ENCODE measurements at places on chromosomes 2 and 18.

GRCh38 chr2:236661061-236661761 is 91.6 kb downstream of the ACKR3 start:
- no peak for DNase-seq

GRCh38 chr2:36432479-36432878 is 76.9 kb downstream of the CRIM1 start:
- DNase-seq: no peak

- DNase-seq: no peak
Observed at GRCh38 chr2:189328848-189329245, 112.4 kb upstream of the WDR75 start.

DNA sequence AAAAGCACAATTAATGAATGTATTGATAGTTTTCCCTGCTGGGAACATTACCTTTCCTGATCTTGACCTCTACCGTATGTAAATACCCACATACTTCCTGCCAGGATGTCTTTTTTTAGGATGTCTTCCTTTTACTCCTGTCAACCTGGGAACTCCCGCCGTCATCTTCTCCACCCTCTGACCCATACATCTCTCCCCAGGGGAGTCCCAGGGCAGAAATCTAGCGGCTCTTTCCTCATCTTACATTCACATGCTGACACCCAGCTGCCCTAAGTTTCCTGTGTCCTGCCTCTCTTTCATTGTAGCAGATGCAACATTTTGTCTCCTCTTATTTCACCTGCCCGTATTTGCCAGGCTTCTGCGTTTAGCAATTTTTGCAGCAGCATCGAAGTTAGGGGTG is 107.8 kb downstream of the CRIM1 start:
- no peak for DNase-seq

- DNase-seq: no peak
Observed at GRCh38 chr2:101983486-101983885, 8.3 kb upstream of the IL1R2 start.

DNA sequence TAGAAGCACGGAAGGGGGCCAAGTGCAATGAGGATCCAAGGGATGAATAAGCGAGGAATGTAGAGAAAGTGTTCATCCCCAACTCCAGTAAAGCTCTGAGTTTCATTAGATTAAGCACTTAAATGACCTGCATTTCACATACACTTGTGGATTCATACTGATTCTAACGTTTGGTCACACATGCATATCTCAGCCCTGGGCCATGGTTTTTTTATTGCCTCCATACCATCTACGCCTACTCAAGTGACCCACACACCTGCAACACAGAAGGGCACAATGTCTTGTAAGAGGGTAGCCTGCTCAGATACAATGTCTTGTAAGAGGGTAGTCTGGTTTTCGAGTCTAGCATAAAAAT is 566 bp upstream of the MRPS5 start:
- no peak for DNase-seq

GRCh38 chr18:33873112-33873511 is 295.1 kb downstream of the ASXL3 start:
- DNase-seq: no peak

DNA sequence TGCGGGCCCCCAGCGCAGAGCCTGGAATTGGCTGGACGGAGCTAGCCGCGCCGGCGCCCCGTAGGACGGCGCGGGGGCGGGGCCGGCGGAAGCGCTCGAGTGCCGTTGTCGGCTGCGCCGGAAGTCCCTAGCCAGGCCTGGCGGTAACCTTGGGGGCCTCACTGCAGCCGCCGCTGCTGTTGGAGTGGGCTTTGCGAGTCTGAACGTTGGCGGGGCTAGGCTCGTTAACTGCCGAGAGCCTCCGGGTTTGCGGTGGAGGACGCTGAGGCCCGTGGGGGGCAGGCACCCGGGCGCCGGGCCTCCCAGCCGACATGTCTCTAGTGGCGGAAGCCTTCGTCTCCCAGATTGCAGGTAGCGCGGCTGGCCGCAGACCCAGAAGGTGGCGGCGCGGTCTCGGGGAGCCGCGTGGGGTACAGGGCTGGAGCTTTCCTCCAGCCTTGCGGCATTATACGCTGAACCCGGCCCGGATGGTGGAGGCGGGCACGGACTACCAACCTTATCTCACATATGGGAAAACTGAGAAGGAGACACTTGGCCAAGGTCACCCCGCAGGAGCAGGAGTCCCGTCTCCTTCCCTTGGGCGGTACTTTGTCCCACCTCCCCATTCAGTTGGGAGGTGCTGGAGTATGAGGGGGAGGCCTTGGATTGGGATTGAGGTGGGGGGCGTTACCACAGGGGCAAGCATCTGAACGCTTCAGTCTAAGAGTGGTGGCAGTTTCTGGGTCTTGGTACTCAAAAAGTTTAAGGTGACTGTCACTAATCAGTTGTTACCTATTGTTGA is at the start of gene MTX2:
Gene MTX2 (plus strand): TSS at position 124 of the 781 bp plus-strand sequence. CDS start 188 bp downstream, at position 312.
- DNase-seq: peak; percentile 69

- no peak for DNase-seq
Observed at GRCh38 chr2:170213651-170214050, 35.7 kb downstream of the MYO3B start.

- no peak for DNase-seq
Observed at GRCh38 chr18:70663141-70663540, 374.3 kb downstream of the SOCS6 start.

DNA sequence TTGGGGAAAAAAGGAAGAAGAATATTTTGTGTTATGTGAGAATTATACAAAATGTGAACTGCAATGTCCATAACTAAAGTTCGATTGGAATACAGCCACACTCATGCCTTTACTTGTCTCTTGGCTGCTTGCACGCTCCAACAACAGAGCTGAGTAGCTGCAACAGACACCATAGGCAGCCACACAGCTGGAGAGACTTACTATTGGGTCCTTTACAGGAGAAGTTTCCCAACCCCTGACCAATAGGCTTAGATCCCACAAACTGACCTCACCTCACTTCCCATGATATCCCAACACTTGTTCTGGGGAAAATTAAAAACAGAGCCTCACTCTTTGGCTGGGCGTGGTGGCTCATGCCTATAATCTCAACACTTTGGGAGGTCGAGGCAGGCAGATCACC is 213.8 kb downstream of the SH3BP4 start:
- no peak for DNase-seq

GRCh38 chr2:26533661-26534060 is 55.7 kb upstream of the OTOF start:
- no peak for DNase-seq

GRCh38 chr2:237091779-237092436 is 6.2 kb downstream of the COPS8 start:
- no peak for DNase-seq

DNA sequence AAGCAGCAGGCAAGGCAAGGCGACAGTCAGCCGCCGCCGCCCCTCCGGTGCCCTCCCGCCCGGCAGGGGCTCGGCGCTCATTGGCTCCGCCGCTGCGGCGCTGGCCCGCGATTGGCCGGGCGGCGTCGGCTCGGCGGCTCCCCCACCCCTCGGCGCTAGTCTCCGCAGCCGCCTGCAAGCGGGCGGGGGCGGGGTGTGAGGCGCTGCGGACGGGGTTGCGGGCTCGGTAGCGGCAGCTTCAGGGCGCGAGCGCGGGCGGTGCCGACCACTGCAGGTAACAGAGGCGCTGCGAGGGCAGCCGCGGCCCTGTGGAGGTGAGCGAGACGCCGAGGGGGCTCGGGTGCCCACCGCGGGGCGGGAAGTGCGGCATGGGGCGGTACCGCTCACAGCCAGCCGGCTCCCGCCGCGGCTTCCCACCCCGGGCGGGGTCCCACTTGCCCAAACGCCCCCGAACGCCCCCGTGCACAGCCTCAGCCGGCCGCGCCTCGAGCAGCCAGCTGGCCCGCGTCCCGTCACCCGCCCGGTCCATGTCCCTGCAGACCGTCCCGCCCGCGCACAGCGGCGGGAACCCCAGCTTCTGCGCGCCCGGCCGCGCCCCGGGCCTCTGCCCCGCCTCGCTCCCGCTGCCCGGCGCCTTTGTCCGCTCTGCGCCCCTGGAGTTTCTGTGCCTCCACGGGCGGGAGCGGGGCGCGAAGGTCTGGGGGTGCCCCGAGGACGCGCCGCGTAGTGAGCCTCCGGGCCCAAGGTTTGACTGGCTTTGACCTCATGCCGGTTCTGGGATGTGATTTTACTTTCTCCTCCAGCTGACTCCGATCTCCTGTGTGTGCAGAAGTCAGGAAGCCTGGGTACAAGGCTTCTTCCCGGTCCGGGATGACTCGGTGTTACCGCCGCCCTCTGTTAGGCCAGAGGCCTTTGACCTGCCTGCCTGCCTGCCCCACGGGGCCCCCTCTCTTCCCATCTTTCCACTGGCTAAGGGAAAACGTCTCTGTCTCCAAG is at the start of gene SANBR:
Gene SANBR (plus strand): TSS at position 158 of the 996 bp plus-strand sequence. CDS start 4,480 bp downstream, outside the sequence.
- DNase-seq: peak; percentile 87

DNA sequence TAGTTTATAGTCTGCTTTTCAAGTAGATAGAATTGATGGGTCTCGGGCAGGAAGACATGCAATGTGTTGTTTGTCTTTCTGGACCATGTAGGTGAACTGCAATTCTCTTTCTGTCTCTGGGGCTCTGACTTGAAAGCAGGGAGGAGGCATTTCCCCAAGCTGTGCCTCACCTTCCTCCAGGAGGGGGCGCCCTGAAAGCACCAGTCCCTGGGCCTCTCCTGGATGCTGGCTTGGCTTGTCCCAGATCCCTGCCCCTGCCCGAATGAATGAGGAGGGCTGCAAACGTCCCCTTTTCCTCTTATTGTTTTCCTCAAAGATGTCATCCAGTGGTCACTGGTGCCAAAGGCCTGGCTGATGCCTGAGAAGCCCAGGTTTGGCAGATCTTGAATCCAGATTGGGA is 270.6 kb downstream of the CELF4 start:
- DNase-seq: no peak

DNA sequence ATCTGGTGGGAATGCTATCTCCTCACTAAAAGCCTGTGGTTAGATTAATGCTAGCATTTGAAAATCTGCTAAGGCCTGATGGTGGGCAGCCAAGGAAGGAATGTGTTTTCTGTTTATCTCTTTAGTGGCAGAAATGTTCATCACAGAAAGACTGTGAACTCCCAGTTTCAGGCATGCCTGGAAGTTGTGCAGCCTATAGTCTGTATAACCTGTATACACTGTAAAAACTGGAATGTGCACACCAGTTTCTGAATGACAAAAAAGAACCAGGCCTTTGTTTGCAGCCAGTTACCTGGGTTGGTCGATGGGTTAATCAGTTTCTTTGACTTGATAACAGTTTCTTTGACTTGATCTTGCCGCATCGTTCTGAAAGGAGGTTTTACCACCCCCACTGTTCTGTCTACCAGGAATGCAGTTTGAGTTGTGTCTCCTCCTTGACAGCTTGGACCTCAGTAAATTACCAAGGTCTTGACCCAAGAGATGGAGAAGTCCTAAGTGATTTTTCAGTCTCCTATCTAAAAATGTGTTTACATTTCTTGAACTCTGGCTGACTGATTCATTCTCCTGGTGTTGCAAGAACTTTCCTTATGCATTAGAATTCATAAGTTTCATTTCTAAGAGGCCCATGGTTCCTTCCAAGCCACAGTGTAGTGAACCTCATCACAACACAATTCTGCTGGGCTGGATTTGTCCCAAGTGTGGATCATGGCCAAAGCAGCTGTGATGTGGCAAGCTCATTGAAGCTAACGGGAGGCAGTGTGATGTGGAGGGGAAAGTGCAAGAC is 62.2 kb downstream of the KIAA2012 start:
- no peak for DNase-seq

DNA sequence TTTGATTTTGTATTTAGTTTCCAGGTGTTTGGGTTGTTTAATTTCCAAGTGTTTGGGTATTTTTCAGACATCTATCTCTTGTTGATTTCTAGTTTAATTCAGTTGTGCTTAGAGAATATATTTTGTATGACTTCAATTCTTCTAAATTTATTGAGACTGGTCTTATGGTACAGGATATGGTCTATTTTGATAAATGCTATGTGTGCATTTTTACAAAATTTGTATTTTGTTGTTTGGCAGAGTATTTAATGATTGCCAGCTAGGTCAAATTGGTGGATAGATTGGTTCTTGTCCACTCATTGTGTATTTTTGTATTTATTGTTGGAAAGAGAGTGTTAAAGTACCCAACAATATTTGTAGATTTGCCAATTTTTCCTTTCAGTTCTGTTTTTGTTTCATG is 23.7 kb upstream of the LAMA1 start:
- no peak for DNase-seq

DNA sequence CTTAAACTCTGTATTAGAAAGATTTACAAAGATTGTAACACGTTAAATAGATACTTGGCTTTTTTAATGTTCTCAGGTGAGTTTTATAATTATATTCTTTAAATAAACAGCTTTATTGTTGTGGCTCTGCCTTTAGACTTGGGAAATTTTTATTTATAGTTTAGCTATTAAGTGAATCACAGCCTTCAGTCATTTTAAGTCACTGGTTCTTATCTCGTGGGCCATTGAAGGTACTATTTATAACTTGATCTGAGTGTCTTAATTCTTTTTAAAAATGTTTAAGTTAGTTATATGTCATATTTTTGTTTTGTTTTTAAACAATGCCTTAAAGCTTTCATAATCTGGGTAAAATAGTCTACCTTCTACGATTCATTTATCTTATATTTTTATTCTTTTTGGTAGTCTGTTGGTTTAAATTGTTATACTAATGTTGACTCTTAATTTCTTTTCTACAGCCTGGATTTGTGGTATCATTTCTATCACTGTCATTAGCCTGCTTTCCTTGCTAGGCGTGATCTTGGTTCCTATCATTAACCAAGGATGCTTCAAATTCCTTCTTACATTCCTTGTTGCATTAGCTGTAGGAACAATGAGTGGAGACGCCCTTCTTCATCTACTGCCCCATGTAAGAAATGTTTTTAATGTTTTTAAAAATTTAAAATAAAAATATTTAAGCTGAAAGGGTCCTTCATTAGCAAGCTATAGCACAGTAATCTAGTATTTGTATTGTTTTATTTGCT is 49.3 kb downstream of the SLC39A10 start:
- DNase-seq: no peak

GRCh38 chr2:237873421-237873831 is 14.0 kb downstream of the RAMP1 start:
- no peak for DNase-seq

- DNase-seq: no peak
Observed at GRCh38 chr2:207483066-207483465, 46.7 kb upstream of the CREB1 start.

DNA sequence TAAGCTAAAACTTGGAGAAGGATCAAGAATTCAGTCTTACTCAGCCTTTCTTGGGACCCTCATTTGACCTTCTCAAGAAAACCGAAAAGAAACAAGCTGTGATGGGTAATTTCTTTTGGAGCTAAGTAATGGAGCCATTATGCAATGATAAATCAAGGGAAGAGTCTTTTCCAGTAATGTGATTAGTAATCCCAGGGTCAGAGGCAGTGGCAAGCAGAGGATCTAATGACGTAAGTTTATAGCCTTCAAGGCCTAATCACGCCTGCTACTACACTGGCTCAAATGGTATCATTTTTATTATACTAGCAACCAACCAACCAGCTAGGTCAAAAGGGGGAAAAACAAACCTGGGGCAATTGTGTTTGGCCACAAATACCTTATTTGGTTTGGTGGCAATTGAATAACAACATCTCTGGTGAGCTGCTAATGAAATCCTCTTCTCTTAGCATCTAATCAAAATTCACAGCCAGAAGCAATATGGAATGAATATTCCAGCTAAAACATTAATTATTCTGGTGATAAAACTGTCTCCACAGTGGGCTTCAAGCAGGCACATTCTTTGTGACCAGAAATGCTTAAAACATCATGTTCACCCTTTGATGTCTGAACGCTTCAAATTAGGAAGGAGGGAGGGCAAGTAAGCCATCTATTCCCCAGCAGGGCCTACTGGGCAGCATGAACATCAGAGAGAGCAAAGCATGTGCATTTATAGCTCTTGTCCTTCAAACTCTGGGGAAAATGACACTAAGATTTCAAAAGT is 114.9 kb upstream of the SULT1C3 start:
- DNase-seq: no peak

GRCh38 chr2:141534666-141535362 is 596.0 kb downstream of the LRP1B start:
- DNase-seq: peak; percentile 33
